ENCODE measurements at places on chromosomes 12 and 14.

DNA sequence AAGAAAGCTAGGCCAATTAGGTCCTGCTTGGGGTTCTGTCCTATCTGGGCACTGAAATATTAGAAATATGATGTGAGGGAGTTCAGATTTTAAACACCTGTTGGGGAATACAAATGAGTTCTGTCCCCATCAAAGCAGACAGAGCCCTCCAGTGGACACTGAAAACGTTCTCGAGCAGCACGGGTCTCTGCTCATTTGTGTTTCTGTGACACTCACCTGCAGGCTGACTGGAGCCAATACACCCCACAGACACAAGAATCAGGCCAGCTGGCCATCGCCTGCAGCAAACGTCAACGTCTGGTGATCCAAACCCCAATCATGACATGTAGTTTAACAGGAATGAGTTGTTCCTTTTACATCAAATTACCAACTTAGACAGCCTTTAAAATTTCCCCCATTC is 493.4 kb upstream of the TMEM132C start:
- no peak for DNase-seq

DNA sequence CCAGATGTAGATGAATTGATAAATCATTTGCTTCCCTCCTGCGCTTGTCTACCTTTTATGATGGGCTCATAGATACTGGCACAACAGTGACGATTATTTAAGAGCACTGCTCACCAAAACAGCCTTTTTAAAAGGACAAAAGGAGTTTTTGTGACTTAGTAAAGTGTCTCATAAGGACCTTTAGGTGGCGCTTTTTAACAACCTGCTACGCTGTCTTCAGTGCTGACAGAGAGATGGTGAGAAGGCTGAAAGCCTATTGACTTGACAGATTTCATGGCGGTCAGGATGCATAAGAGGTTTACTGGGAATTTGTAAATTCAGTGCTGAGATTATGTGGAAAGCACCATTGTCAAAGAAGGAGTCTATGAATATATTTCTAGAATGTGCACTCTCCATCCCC is 87.6 kb downstream of the SLC15A5 start:
- no peak for DNase-seq

DNA sequence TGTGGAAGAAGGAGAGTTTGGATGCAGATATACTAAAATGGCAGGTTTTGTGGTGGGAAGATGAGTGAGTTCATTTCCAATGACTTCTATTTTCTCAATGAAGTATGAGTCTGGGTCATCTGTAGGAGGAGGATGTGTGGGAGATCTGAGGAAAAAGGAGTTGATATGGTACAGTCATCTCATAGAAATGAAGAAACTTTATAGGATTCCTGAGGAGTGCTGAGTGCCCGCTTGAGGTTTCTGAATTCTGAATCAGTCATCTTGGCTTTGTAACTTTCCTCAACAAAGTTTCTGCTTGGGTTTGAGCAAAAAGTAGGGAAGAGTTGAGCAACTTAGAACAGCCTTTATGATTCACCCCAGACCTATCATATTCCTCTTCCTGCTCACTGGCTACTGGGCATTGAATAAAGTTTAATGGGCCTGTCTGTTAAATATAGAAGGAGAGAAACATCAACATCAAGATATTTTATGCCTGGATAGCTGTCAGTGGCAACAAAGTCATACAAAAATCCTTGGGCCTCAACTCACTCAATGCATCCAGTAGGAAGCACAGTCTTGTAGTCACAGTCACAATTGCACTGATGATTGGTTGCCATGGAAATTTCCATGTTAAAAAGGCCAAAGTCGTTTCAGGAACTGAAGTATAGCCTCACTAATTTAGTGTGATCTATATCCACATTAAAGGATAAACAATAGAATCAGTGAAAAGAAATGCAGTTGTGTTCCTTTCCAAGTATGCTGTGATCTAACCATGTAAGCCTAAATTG is 284.7 kb downstream of the DUSP6 start:
- DNase-seq: peak; percentile 3

DNA sequence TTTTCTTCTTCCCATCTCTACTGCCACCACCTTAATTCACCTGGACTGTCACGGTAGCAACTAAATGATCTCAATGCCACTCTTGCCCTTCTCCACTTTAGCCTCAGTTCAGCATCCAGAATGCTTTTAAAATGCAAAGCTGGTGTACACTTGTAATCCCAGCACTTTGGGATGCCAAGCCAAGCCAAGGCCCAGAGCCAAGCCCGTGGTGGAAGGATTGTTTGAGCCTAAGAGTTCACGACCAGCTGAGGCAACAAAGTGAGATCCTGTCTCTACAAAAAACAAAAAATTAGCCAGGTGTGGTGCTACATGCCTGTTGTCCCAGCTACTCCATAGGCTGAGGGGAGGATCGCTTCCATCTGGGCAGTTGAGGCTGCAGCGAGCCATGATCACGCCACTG is 5.9 kb downstream of the CIPC start:
- no peak for DNase-seq

DNA sequence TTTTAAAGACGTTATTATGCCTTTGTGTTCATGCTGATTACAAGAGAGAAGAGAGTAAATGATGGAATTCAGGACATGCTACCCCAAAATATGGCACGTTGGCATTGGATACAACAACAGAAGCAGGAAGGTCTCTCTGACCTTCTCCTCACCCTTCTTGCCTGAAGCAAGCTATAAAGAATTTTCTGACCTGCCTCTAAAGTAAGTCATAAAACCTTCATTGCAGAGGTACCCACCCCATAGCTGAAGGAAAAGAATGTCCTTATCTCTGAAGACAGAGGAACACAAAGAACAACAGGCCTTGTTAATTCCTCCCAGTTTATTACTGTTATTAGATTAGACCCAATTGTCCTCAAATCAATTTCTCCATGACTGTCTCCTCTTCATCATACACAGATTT is 176.2 kb downstream of the FBXL14 start:
- DNase-seq: peak; percentile 35

DNA sequence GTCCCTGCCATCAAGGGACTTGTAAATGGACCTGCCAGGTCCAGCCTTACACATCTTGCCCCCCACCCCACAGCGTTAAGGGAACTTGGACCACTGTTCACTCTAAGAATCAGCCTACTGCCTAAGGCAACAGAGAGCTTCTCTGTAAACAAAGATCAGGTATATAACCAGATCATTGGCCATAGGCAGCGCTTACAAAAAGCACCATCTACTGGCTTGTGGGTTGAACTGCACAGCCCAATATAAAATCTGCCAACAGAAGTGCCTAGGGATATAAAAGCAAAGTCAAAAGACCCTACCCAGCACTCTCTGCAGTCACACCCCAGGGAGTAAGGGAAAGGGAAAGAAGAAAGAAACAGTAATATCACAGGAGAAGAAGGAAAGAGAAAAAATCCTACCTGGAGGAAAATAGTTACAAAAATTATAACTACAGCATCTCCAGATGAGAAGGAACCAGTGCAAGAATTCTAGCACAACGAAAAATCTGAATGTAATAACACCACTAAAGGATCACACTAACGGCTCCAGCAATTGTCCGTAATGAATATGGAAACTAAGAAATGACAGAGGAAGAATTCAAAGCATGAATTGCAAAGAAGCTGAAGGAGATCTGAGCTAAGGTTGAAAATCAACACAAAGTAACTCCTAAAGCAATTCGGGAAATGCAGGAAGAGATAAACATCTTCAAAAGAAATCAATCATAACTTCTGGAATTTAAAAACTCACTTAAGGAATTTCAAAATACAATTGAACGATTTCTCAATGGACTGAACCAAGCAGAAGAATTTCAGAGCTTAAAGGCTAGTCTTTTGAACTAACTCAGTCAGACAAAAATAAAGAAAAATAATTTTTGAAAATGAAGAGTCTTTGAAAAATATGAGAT is 95.2 kb upstream of the PCED1B start:
- DNase-seq: peak; percentile 55
